Psoas muscle (tissue), 8 donors: ENCODE measurements at places on chromosomes 7 and 10. TPM values are rescaled to one million over a fixed set of nuclear protein-coding genes. Genes with fewer than 3 reads are reported as not detected.

MOGAT3 gene
- not detected for total RNA-seq

DNA sequence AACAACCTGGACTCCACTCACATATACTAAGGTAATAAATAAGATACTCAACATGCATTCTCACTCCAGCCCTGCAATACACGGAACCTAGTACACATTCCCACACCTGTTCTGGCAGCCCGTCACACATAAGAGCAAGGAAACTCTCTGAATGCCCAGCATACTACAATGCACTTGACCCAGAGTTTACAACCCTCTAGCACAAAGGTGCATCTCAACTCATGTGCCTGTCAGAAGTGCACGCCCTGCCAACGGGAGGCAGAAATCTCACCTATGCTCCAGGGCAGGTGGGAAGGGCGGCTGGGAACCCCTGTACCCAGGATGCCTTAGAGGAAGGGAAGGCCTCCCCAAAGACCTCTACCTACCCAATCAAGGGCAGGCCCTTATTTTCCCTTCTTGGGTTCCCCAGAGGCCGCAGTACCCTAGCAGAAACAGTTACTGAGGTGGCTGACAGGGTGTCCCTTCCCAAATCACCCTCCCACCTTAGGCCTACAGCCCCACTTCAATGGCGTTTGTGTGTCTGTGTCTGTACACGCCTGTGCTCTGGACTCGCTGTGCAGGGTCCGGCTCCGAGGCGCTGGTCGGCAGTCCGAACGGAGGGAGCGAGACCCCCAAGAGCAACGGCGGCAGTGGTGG lies 2.0 kb downstream of the EVX1 start:
- no peaks in the 10 kb centered on the region for H3K36me3 ChIP-seq
- no peak for DNase-seq
- no peak overlapping the region for H3K27ac ChIP-seq

DNA sequence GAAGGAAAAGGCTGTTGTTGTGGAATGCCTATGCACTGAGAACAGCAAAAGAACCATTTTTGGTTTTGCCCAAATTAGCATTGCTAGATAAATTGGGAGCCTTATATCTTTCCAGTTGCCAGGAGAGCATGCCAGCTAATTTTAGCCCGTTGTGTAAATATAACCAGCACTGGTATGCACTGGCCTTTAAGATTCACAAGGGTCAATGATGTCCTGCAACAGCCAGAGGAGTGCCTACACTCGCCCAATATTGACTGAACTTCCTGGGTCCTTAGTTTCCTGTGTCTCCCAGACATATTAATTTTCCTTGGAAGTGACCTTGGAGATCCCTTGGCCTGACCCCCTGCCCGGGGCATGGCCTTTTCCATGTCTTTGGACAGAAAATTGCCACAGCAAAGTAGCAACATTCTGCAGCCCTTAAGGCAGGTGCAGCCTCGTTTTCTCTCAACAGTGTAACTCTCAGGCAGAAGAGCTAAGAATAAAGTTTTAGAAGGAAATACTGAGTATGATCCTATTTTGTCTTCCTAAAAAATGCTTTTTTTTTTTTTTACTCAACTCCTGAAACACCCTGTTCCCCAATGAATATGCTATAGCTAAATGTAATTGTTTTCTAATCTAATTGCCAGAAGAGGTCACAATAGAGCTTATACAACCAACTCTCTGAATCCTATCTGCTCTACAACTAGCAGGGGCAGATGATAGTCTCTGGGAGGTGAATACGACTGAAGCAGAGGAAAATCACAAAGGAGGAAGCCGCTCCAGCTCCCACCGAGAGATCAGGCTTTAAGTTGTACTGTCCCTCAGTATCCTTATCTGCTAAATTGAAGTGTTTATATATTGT lies 131.9 kb upstream of the PCGF5 start:
- no peak overlapping the region for H3K4me3 ChIP-seq
- no peaks in the 10 kb centered on the region for H3K36me3 ChIP-seq
- peaks cover 11% of the 10 kb centered on the region for H3K4me1 ChIP-seq
- DNase-seq, result no peak

GRCh38 chr10:12543589-12543988 lies 194.2 kb downstream of the CAMK1D start:
- no peak overlapping the region for H3K4me3 ChIP-seq
- H3K27me3 ChIP-seq, result no peaks in the 10 kb centered on the region
- no peaks in the 10 kb centered on the region for H3K36me3 ChIP-seq
- no peak overlapping the region for H3K27ac ChIP-seq
- no peaks in the 10 kb centered on the region for H3K4me1 ChIP-seq

GRCh38 chr10:26938578-26938977 lies 77.8 kb upstream of the ABI1 start:
- H3K27ac ChIP-seq, result no peak overlapping the region
- no peaks in the 10 kb centered on the region for H3K4me1 ChIP-seq
- H3K4me3 ChIP-seq, result no peak overlapping the region
- H3K36me3 ChIP-seq, result no peaks in the 10 kb centered on the region
